ENCODE measurements at places on chromosomes 7 and 10.
A peak's percentile ranks its signal among the peaks of the same experiment; 100 is the strongest.

DNA sequence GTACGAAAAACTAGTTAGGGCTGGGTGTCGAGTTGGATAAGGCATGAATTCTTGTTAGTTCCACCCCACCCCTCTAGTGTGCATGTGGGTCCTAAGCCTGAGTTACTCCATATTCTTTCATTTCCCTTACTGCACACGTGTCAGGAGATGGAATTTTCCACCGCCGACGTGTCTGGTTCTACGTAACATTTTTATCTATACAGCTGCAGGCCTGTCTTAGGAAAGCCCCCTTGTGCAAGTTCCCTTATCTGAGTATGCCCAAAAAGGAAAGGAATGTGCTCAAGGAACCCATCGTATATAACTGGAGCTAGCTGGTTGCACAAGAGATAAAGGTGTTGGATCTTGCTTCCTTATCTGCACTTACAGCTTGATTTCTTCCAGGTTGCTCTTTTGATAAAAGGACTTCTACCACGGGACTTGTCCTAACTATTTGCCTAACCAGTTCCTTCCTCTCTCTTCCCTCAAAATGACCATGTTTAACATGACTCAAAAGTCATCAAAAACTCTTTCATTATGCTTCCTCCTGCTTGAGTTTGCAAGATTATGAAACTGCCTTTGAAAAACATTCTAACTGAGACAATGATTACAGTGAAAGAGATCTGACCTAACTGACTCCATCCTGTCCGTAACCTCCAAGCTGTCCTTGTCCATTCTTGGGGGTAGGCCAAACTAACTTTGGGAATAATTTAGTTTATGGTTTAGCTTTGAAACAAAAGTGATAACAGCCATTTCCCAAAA lies 181.4 kb downstream of the AKR1D1 start:
- no peak for DNase-seq

- no peak for DNase-seq
Observed at GRCh38 chr10:47133871-47134570, 166.0 kb upstream of the GDF10 start.

DNA sequence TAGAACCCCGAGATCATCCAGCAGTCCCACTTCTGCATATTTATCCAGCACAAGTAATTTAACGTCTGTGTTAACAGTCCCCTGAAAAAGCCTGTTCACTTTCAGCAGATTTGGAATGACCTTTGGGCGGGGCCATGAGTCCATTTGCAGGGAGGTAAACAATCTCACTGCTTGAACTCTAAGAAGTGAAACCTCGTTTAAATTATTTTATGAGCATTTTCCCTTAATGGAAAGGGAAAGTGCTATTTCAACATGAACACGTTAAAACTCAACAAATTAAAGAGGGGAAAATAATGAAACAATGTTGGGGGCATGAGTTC lies 282.8 kb downstream of the GATA3 start:
- DNase-seq: no peak

DNA sequence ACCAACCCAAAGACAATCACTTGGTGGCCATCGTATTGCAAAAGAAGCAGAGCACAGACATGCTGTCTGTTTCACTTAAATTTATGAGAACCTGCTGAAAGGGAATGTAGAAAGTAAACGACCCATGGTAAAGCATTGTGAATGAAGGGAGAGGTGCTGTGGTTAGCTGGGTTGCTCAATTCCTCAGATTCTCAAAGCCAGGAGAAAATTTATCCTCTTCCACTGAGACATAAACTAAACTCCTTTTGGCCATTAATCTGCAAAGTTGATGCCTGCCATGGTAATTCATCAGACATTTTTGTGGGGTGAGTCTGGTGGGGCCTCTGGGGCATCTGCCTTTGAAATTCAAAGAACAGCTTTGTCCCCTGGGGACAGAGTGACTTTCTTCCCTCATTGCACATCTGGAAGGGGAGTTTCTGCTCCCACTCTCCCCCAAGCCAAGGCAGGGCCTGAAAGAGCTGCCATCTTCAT lies 951.0 kb downstream of the LRMDA start:
- no peak for DNase-seq

DNA sequence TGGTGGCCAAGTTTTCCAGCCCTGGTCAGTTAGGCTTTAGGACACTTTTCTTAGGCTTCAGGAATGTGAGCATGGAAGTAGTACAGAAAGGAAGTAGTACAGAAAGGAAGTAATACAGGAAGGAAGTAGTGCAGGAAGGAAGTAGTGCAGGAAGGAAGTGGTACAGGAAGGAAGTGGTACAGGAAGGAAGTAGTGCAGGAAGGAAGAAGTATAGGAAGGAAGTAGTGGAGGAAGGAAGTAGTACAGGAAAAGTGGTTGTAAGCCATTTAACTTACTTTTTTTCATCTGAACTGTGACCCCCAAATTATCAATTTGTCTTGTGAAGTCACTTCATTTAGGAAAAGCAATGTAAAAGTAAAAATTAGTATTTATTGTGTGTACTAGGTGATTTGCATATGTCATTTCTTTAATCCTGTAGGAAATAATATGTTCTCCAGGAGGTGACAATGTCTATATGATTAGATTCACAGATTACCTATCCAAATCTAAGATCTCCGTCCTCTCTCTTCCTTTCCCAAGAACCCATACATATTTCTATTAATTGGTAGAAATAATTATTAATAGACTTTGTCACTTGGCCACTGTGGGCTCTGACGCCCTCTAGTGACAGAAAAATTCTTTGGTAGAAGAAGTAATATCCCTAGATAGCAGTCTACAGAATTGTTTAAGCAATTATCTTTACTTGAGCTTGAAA lies 3.9 kb upstream of the FAS start:
- DNase-seq: no peak

GRCh38 chr10:91797048-91797690 lies 1.1 kb upstream of the TNKS2 start:
- no peak for DNase-seq

DNA sequence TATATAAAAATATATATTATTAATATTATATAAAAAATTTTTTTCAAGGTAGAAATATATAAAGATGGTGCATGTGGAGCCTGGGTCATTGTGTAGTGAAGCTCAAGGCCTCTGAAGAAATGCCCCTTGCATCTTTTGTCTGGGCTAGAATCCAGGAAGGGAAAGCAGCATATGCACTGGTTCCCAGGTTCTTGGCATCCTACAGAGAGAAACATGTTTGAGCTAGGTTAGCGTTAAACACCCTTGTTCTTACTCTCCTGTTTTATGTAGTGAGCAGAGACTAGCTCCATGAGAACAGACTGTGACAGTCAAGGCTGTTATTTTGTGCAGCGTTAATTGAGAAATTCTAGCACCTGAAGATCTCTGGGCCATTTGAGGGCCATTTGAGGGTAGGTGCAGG lies 116.1 kb downstream of the POM121L12 start:
- DNase-seq: no peak

GRCh38 chr7:47664650-47665195 lies 82.8 kb upstream of the TNS3 start:
- no peak for DNase-seq

DNA sequence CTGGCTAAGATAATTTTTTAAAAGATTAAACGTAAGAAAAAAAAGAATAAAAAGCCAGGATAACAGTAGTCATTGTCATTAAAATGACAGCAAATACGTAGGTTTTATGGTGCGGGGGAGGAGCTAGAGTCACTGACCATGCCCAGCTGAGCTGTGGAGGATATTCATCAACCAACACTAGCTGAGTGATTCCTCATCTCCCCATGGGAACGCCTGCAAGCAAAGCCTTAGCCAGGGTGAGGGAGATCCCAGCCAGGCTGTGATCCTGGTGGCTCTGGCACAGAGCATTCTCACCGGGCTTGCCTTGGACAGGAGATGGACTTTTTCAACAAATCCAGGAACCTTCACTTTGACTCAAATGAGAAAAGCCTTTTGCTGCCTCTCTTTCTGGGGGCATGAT lies 94.2 kb downstream of the HIP1 start:
- DNase-seq: no peak

DNA sequence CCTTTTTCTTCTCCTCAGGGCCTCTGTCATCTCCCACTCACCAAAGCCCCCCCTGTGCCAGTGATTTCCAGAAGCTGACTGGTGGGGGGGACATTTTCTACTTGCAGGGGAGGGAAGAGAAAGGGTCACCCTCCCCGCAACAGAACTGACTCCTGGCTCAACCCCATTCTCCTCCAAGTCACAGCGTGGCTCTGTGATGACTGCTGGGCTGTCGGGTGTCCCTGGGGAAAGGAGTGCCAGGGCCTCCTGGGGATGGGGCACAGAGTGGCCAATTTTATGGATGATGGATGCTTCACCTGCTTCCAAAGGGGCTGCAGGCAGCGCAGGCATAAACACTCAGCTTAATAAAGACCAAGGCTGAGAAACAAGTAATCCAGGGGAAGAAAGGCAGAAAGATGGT lies 523.0 kb downstream of the PTPRN2 start:
- DNase-seq: no peak

GRCh38 chr10:84097787-84098353 lies 41.4 kb upstream of the GHITM start:
- no peak for DNase-seq

GRCh38 chr7:50857804-50858489 lies 75.3 kb upstream of the GRB10 start:
- no peak for DNase-seq

- no peak for DNase-seq
Observed at GRCh38 chr7:122688400-122688998, 10.4 kb downstream of the RNF133 start.

GRCh38 chr7:151902311-151902710 lies 25.4 kb upstream of the PRKAG2 start:
- DNase-seq: no peak

GRCh38 chr7:139798892-139799291 lies 21.1 kb upstream of the HIPK2 start:
- no peak for DNase-seq

DNA sequence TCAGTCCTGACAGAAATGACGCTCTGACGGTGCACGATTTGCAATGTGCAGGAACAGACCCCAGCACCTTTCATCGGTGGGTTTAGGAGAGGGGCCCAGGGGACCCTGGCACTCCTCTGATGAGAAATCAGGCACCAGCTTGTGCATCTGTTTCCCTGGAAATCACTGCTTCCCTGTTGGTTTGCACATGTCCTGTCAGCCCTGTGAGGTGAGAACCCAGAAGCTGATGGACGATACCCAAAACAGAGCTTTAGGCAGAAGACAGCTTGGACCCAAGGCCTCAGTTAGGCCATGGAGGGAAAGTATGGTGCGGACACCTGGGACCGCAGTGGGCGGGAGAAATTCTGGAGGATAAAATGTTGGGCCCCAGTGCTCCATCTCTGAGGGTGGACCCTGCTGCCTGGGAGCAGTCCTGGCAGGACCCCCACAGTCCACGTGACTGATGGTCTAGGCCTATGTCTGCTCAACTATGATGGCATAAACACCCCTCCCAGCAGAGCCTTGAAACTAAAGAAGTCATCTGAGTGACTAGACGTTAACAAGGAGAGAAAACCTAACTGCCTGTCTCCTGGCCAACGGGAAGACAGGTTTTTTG lies 242.8 kb downstream of the PTPRN2 start:
- no peak for DNase-seq

GRCh38 chr7:33511778-33512177 lies 382.4 kb downstream of the BBS9 start:
- DNase-seq: no peak

- DNase-seq: no peak
Observed at GRCh38 chr10:70648427-70648826, 23.9 kb upstream of the ADAMTS14 start.

DNA sequence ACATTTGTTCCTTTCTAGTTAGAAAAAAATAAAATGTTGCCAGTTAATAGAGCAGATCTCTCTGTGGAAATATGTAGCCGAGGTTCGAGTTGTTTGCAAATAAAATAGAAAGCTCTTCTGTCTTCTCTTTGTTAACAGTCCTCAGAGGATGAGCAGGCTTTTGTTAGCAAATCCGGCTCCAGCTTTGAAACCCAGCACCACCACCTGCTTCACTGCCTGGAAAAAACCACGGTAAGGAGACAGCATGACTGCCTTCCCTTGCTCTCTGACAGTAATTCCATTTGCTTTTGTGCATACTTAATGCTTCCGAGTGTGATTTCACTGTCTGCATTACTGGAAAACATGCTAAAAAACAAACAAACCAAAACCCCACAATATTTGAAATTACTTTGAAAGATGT lies 115.6 kb downstream of the TSPAN12 start:
- DNase-seq: peak; percentile 58

DNA sequence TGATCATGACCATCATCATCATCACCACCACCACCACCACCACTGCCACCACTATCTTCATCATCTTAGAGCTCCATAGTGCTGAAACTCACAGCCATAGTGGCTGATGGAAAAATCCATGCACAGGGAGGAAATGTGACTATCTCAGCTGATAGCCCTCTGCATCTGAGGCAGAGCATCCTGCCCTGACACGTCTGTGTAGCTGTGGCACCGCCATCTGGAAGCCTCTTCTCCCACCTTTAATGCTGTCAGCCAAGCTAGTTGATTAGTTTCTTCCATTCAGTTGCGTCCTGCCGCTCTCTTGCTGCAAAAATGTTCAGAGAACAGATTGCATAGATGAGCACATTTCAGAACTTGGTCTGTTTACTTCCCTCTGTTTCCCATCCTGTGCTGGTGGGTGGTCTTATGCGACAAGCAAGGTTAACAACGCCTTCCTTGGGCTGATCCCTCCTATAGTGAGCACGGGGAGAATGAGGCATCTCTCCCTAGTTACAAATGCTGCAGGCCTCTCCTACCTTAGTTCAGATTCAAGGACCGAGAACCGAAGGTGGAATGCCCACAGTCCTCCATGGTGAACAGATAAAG lies 478.6 kb downstream of the PLXNA4 start:
- DNase-seq: no peak

DNA sequence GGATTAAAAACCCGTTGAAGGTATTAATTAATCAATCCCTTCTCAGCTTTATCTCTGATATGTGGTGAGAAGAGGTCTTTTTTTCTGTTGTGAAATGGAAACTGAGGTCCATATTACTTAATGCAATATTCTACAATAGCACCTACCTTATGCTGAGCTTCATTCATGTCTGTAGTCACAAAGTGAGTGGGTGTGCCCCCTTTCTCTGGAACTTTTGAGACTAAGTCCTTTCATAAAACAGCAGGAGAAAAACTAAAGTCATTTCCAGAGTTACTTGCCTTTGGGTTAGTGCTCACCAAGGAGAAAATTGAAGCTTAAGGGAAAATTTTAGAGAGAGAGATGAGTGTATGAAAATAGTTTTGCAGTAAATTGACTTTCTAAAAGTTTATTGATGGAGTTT lies 61.2 kb downstream of the EXOC4 start:
- DNase-seq: no peak

GRCh38 chr7:1925973-1926907 lies 256.2 kb downstream of the ELFN1 start:
- no peak for DNase-seq

Measured in NCI-H774 (cell line).